Stimulated activated CD8-positive, alpha-beta memory T cell treated with anti-CD3 and anti-CD28 coated beads, Interleukin-7, amount 100 ng/mL, for 1 hour (primary cell): ENCODE measurements at places on chromosomes 2 and 18.

GRCh38 chr2:19902216-19902740 lies 495 bp upstream of the TTC32 start:
- DNase-seq = no peak

DNA sequence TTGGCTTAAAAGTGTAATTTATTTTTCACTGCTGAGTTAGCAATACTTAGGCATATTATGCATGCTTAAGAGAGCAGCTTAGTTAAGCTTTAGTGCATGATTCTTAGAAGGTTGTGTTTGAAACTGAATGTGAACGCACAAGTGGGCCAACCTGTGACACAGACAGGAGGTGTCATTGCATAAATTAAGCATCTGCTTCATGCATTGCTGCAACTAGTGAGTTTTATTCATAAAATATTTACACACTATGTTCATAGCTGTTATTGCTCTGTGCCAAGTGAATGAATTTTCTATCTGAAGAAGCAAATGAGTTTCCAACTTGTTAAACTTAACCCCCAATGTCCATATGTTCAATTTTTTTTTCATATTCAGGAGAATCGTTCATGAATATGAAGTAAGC lies 806.4 kb downstream of the GALR1 start:
- no peak for DNase-seq

DNA sequence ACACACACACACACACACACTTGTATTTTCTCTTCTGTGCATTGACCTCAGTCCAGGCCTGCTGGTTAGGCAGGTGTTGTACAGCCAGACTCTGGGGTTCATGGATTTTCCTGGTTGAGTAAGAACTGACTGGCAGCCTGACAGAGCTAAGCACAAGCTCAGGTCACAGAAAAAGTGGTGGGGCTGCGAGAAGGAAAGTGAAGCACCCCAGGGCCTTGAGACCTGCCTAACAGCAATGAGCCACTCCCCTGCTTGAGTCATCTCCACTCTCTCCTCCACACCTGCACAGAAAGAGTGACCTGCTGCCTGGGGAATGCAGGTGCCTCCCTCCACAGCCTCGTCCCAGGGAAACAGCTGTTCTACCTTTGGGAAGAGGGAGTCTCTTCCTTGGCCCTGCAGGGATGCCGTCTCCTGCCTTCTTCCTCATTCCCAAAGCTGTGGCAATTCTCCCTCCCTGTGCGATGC lies 91.4 kb upstream of the LGALSL start:
- DNase-seq = no peak

DNA sequence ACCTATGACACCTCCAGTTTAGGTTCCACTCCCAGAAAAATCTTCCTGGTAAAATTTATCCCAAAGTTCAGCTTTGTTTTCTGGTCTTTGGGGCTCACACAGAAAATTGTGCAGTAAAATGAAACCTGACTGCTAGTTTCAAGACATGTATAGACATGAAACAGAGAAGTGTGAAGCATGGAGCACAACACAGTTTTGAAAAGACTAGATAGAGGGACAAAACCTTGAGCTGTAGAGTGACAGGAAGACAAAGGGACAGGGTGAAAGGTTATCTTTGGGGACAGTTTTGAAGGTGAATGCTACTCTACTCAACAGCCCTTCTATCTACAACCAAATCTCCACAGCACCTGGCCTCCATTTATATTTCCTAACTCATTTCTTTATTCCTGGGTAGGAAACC lies 352.6 kb downstream of the RBM43 start:
- no peak for DNase-seq

- DNase-seq = no peak
Observed at GRCh38 chr2:19649142-19649541, 252.6 kb downstream of the TTC32 start.

- DNase-seq = no peak
Observed at GRCh38 chr2:203586696-203587095, 51.6 kb upstream of the RAPH1 start.

- DNase-seq = no peak
Observed at GRCh38 chr2:170243118-170243837, 65.3 kb downstream of the MYO3B start.

DNA sequence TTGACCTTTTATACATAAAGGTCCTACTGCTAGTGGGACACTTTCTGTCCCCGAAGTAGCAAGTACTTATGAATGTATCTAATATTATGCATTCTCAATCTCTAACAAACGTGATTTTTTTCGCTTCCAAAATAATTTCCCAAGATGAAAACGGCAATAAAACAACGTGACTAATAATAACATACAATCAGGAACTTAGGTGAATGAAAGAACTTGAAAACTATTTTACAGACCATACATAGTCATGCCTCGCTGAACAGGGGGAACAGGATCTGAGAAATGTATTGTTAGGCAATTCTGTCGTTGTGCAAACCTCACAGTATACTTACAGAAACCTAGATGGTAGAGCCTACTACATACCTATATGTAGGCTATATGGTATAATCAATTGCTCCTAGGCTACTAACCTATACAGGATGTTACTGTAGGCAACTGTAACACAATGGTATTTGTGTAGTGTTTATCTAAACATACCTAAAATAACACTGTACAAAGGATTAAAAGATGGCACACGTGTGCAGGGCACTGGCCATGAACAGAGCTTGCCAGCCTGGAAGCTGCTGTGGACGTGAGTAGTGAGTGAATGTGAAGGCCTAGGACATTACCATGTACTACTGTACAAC lies 2.5 kb downstream of the RTN4 start:
- DNase-seq = no peak

DNA sequence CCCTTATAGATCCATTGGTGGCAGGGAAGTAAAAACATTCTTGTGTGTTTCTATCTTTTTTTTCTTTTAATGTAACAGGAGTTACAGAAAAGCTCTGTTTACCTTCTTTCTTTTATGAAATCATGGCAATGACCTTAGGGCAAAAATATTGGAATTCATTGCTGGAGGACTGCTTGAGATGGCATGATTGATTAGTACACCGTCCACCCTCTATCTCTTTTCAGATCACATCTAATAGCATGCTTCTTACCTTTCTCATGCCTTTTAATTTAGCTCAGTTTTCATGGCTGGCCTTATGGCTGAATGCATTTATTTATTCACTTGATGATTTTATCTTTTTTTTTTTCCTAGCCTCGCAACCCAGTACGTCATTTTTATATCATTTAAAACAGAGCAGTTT lies 177.6 kb upstream of the CDH20 start:
- no peak for DNase-seq

- DNase-seq = no peak
Observed at GRCh38 chr2:114294741-114295140, 147.7 kb upstream of the DPP10 start.

GRCh38 chr2:157192445-157193423 lies 64.8 kb upstream of the GALNT5 start:
- DNase-seq = no peak

GRCh38 chr18:1244397-1245122 lies 339.9 kb downstream of the ADCYAP1 start:
- DNase-seq = no peak

- no peak for DNase-seq
Observed at GRCh38 chr18:13381944-13382365, 163.4 kb downstream of the LDLRAD4 start.

DNA sequence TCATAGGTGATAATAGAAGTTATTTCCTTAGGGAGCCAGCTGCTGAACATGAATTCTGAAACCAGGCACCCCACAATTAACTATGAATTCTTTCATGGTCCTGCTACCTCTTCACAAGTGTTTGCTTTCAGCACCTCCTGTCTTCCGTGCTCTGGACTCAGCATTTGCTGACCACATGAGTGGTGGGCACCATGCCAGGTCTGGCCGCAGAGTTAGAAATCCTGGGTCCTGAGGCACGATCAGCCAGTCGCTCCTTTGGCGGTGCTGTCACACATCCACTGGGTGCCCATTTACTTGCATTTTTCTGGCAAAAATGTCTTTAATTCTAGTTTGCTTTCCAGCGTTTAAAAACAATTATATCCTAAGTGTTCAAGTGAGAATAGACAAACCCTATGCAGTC lies 196.4 kb upstream of the PXDN start:
- DNase-seq = no peak

DNA sequence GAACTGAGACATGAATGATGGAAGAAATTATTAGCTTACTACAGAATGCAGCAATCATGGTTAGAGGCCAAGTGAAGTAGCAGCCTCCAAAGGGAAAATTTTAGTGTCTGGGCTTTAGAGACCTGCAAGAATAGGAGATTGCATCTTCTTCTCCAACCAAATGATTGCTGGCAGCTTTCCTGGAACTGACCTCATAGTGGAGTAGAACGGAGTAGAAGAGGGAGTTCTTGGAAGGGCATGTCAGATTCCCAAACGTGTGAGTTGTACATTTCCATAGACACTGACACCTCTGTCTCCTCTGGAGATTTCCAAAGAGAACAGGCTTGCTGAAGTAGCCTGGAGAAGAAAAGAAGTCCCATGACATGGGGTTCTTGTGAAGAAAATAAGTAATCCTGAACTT lies 169.8 kb upstream of the ERBB4 start:
- no peak for DNase-seq

- DNase-seq = no peak
Observed at GRCh38 chr2:196479350-196479749, 160.2 kb upstream of the CCDC150 start.

- DNase-seq = no peak
Observed at GRCh38 chr18:43393174-43393573, 115.9 kb upstream of the SYT4 start.

- no peak for DNase-seq
Observed at GRCh38 chr18:35041815-35042387, 688 bp downstream of the MAPRE2 start.

DNA sequence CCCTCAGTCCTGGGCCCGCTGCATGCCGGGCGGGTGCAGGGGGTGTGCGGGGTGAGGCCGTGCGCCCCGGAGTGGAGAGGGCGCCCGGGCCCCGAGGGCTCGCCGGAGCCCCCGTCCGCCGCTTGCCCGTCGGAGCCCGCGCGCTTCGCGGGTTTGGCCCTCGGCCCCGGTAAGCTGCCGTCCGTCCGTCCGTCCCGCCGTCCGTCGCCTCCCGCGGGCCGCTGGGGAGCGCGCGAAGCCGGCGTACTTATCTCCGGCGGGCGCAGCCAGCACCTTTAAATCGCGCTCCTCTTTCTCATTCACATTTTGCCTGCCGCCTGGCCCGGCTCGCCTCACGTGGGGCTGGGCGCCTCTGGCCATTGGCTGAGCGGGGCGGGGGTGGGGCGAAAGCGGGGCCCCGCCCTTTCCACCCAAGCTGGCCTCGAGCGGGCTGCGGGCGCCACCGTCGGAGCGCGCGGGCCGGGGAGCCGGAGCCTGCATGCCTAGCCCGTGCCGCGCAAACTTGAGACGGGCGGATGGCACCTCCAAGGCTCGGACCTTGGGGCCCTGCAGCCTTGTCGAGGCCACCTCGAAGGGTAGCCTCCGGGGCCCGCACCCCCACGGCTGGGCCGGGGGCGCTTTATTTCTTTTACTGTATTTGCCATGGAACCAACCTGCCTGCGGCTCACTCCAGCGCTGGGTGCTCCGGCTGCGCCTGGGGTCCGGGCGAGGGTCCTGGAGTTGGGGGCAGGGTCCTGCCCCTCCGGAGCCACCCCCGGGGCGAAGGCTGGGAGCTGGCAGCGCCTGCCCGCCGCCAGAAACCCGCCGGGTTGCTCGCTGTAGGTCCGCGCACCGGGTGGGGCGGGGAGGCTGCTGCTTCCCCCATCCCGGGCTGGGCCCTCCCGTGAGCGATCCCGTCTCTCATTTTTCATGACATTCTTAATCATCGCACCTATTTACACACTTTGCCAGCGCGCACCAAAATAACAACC lies at the start of gene GBX2:
TSS of gene GBX2 (minus strand) at position 277 of the 971 bp plus-strand sequence. CDS start 415 bp downstream, outside the sequence.
- no peak for DNase-seq

GRCh38 chr2:225008935-225009334 lies 33.3 kb downstream of the DOCK10 start:
- DNase-seq = no peak

DNA sequence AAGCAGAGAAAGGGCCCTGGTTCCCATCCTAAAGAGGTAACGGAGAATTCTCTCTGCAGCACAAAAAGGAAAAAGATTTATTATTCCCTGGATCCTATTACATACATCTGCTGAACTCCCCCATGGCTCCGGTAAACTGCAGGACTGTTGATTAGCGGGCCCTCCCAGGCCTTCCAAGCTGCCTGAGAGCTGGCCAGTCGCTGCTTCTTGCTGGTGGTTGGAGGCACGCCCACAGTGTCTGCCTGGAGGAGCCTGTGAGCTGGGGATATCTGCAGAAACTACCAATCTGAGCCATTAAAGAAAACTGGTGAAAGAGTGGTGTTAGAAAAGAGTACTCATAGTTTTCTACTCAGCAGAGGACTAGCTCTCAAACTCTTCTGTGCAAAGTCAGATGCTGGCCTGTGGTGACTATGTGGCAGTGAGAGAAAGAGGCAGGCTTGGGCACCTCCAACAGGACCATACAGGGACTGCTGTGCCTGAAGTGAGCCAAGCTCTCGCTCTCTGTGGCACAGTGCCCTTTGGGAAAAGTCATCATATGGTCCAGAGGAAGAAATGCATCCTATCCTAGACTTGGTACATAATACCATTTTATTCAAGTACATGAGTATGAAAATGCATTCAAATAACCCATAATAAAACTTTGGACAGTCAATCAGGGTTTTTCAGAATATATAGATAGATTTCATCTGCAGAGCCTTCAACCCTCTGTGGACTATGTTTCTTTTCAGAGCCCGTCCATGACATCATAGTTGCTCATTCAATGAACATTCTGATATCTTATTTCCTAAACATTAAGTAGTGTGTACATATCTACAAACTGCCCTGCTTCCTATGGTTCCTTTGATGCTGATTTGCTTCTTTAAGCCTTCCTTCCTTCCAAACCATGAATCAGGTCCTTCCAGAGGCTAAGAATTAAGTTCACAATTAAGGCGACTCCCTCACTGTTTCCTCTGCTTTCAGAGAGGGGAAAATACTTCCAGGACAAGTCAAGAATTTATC lies 242.0 kb upstream of the LYPD1 start:
- DNase-seq = no peak

GRCh38 chr2:152743002-152743401 lies 24.6 kb downstream of the ARL6IP6 start:
- no peak for DNase-seq

DNA sequence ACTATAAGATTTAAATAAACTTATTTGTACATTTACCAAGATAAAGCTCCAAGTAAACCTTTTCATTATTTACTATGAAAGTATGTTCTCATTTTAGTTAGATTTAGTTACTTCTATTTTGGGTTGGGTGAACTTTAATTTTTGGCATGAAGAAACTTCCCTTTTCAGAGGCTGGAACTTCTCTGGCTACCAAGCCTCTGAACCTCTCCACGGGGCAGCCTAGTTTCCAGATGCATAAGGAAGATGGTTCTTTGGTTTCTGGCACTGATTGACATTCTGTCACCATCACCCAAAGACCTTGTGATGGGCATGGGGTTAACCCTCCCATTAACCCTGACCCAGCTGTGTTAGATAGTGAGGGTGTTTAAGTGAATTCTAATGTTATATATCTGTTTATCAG lies 17.1 kb downstream of the PSD4 start:
- no peak for DNase-seq

- DNase-seq = no peak
Observed at GRCh38 chr2:133780099-133780996, 212.1 kb upstream of the NCKAP5 start.

- no peak for DNase-seq
Observed at GRCh38 chr2:61736953-61737352, 116.9 kb downstream of the FAM161A start.

- no peak for DNase-seq
Observed at GRCh38 chr2:66693076-66693965, 258.4 kb downstream of the MEIS1 start.
